Bronchial epithelial cell (primary cell): ENCODE measurements at places on chromosomes 4 and X. TPM values are rescaled to one million over a fixed set of nuclear protein-coding genes. Genes with fewer than 3 reads are reported as not detected.

FDCSP gene
- not detected in 2 replicates for total RNA-seq

SPOCK3 gene
- 0.53 and 1.0 TPM in 2 replicates for total RNA-seq

POU3F4 gene
- not detected in 2 replicates for total RNA-seq

CSN1S1 gene
- not detected in 2 replicates for total RNA-seq

ITIH6 gene
- not detected in 2 replicates for total RNA-seq

BMPR1B gene
- total RNA-seq: 14.5 and 15.3 TPM in 2 replicates

NEIL3 gene
- 0.53 and 0.90 TPM in 2 replicates for total RNA-seq

ETDB gene
- total RNA-seq: not detected in 2 replicates

TSR2 gene
- 12.4 and 17.7 TPM in 2 replicates for total RNA-seq

C4orf46 gene
- total RNA-seq: 2.3 and 3.4 TPM in 2 replicates

ARHGAP4 gene
- total RNA-seq: 0.77 and 0.79 TPM in 2 replicates

USP17L20 gene
- not detected in 2 replicates for total RNA-seq

ATP1B4 gene
- total RNA-seq: not detected in 2 replicates

NAA11 gene
- not detected in 2 replicates for total RNA-seq

PRDM8 gene
- 0.26 and 0.53 TPM in 2 replicates for total RNA-seq

CCKAR gene
- not detected in 2 replicates for total RNA-seq

PRSS12 gene
- 24.2 and 33.7 TPM in 2 replicates for total RNA-seq

DUX4 gene
- total RNA-seq: not detected in 2 replicates

SPANXA2 gene
- total RNA-seq: not detected in 2 replicates

KDR gene
- total RNA-seq: under 0.01 TPM in 1 of 2 replicates, not detected in the other

PCDH7 gene
- 12.1 and 16.4 TPM in 2 replicates for total RNA-seq

JCHAIN gene
- total RNA-seq: not detected in 2 replicates

TCEAL2 gene
- total RNA-seq: not detected in 2 replicates

EDA gene
- 0.26 and 0.77 TPM in 2 replicates for total RNA-seq

RHOXF2 gene
- total RNA-seq: not detected in 2 replicates
